ENCODE measurements at places on chromosomes 2 and 18. TPM values are rescaled to one million over a fixed set of nuclear protein-coding genes. Genes with fewer than 3 reads are reported as not detected.

The RGPD3 gene
- total RNA-seq = 1.1 TPM

The SERPINB12 gene
- total RNA-seq = not detected

GRCh38 chr18:8264861-8265411 lies 344.3 kb upstream of the RAB12 start:
- DNase-seq = no peak
- no peaks in the 10 kb centered on the region for H3K4me1 ChIP-seq
- H3K27me3 ChIP-seq = no peaks in the 10 kb centered on the region
- no peak overlapping the region for H3K27ac ChIP-seq

GRCh38 chr2:694174-694573 lies 17.0 kb upstream of the TMEM18 start:
- peaks cover 29% of the 10 kb centered on the region for H3K4me1 ChIP-seq
- H3K27ac ChIP-seq = peak overlapping the region; percentile 57
- DNase-seq = no peak
- H3K4me3 ChIP-seq = no peak overlapping the region
- no peaks in the 10 kb centered on the region for H3K27me3 ChIP-seq
- H3K36me3 ChIP-seq = no peaks in the 10 kb centered on the region

DNA sequence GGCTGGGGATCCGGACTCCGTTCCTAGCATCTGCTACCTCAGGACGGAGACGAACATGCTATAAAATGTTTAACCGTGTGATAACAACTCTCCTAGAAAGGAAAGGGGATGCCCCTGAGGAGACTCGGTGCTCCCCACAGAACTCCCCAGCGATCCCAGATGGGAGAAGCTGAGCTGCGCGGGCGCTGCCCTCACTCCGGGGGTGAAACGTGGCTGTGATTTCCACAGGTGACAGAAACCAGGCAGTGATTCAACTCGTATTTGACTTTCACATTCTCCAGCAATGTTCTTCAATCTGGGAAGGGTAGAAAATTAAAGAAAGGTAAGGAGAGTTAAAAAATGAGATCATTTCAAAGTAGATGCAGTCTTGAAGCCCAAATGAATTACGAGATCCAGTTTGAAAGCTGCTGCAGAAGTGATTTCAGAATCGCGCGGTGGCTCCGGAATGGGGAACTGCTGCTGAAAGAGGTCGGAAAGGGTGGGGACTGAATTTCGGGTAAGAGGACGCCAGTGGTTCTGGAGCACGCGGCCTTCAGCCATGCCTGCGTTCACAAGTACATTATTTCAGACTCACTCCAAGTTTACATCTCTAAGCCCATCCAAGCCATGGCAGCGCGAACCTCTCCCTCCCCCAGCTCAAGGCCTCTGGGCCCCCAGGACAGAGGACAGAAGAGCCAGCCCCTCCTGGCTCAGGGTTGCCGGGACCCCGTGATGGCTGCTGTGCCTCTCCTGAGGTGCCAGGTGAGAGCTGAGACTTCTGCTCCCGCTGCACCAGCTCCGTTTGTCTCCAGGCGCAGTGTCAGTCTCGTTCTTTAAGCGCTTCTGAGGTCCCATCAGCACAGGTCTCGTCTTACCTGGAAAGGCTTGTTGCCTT lies 39.5 kb downstream of the ADNP2 start:
- H3K4me1 ChIP-seq = no peaks in the 10 kb centered on the region
- no peaks in the 10 kb centered on the region for H3K27me3 ChIP-seq
- H3K4me3 ChIP-seq = peak overlapping the region; percentile 79
- DNase-seq = no peak
- no peaks in the 10 kb centered on the region for H3K36me3 ChIP-seq
- no peak overlapping the region for H3K27ac ChIP-seq

Data from thoracic aorta (tissue), 2 donors.